ENCODE measurements at places on chromosomes 3 and 15. TPM values are rescaled to one million over a fixed set of nuclear protein-coding genes. Genes with fewer than 3 reads are reported as not detected.

- no peak overlapping the region for H3K4me3 ChIP-seq
Measured at GRCh38 chr3:139935866-139936817, 1.2 kb downstream of the CLSTN2 start.

GRCh38 chr3:49882166-49882565, 12.5 kb upstream of the CAMKV start:
- no peaks in the 10 kb centered on the region for H3K27me3 ChIP-seq
- DNase-seq = no peak
- no peaks in the 10 kb centered on the region for H3K4me1 ChIP-seq
- H3K27ac ChIP-seq = no peak overlapping the region

The ARL14 gene
- not detected for total RNA-seq

The PAQR5 gene
- total RNA-seq = 0.23 TPM

The TPRG1 gene
- 1.1 TPM for total RNA-seq

The SAMMSON gene
- total RNA-seq = not detected

GRCh38 chr3:35523838-35524237, 115.5 kb upstream of the ARPP21 start:
- no peaks in the 10 kb centered on the region for H3K4me1 ChIP-seq
- no peak for DNase-seq
- no peaks in the 10 kb centered on the region for H3K36me3 ChIP-seq
- H3K27ac ChIP-seq = no peak overlapping the region
- H3K27me3 ChIP-seq = peaks cover 3% of the 10 kb centered on the region

GRCh38 chr3:2976796-2977195, 133.4 kb downstream of the IL5RA start:
- no peaks in the 10 kb centered on the region for H3K36me3 ChIP-seq
- no peaks in the 10 kb centered on the region for H3K4me1 ChIP-seq
- H3K4me3 ChIP-seq = no peak overlapping the region

GRCh38 chr15:45333550-45333949, 44.8 kb downstream of the GATM start:
- no peak for DNase-seq
- no peak overlapping the region for H3K4me3 ChIP-seq
- peaks cover 4% of the 10 kb centered on the region for H3K27me3 ChIP-seq
- no peaks in the 10 kb centered on the region for H3K36me3 ChIP-seq
- no peak overlapping the region for H3K27ac ChIP-seq

DNA sequence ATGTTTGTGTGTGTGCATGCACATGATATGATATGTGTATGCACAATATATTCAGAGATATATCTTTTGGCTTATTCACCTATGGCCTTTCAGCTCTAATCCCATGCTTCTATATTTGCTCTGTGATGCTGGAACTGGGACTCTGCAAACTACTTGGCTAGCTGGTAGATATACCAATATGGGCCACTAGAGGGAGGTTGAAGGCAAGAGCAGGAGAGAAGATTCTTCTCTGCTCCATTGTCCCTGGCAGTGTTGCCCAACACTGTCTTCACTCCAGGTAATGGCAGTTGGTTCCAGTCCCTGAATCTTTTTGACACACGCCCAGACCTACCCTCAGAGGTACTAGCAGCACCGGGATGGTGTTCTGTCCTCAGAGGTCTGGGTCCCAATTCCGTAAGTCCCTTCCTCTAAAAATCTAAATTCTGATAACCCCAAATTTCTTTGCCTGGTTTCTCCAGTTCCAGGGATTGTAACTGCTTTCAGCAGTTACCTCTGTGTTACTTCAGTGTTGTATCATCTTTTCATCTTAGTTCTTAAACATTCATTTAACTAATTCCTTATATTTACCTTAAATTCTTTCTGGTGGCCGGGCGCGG, 44.7 kb downstream of the GTPBP8 start:
- peaks cover 2% of the 10 kb centered on the region for H3K4me1 ChIP-seq
- no peaks in the 10 kb centered on the region for H3K36me3 ChIP-seq
- no peak overlapping the region for H3K4me3 ChIP-seq

The ACTRT3 gene
- total RNA-seq = 1.7 TPM

- no peak overlapping the region for H3K4me3 ChIP-seq
- H3K4me1 ChIP-seq = no peaks in the 10 kb centered on the region
- no peak for DNase-seq
- no peaks in the 10 kb centered on the region for H3K27me3 ChIP-seq
- no peaks in the 10 kb centered on the region for H3K36me3 ChIP-seq
Measured at GRCh38 chr3:96039632-96040031, 774.8 kb upstream of the EPHA6 start.

- no peak overlapping the region for H3K27ac ChIP-seq
- H3K4me3 ChIP-seq = no peak overlapping the region
- DNase-seq = no peak
- no peaks in the 10 kb centered on the region for H3K4me1 ChIP-seq
- H3K27me3 ChIP-seq = no peaks in the 10 kb centered on the region
- H3K36me3 ChIP-seq = peaks cover 2% of the 10 kb centered on the region
Measured at GRCh38 chr15:24940236-24940635, 14.6 kb upstream of the SNRPN start.

GRCh38 chr3:107285197-107285596, 92.0 kb upstream of the CCDC54 start:
- H3K4me3 ChIP-seq = no peak overlapping the region
- DNase-seq = no peak
- no peaks in the 10 kb centered on the region for H3K4me1 ChIP-seq

The CPN2 gene
- total RNA-seq = not detected

DNA sequence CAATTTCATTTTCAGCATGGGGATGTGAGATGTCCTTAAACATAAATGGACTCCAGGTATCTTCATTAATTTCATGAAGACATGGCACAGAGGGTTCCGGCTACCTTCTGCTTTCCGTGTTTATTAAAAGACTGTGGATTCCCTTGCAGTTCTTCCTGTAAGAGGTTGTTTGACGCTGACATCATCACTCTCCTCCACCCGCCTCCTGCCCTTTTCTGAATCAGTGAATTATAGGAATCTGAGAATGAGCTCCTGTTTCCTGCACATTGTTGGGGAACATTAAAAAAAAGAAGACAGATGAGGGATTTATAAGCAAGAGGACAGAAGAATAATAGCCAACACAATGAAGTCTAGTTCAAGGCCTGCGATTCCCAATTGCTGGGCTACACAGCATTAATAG, 191.3 kb downstream of the LPP start:
- H3K4me1 ChIP-seq = peaks cover 20% of the 10 kb centered on the region
- no peak for DNase-seq
- no peak overlapping the region for H3K4me3 ChIP-seq
- H3K27me3 ChIP-seq = no peaks in the 10 kb centered on the region
- peaks cover 9% of the 10 kb centered on the region for H3K36me3 ChIP-seq

GRCh38 chr15:66292571-66293418, 573 bp upstream of the DIS3L start:
- peak overlapping the region; percentile 87 for H3K4me3 ChIP-seq
- H3K27me3 ChIP-seq = no peaks in the 10 kb centered on the region
- peak overlapping the region; percentile 93 for H3K27ac ChIP-seq
- H3K4me1 ChIP-seq = peaks cover 44% of the 10 kb centered on the region
- DNase-seq = no peak

GRCh38 chr15:85878828-85879225, 84.1 kb upstream of the KLHL25 start:
- no peak overlapping the region for H3K27ac ChIP-seq
- H3K4me1 ChIP-seq = no peaks in the 10 kb centered on the region
- DNase-seq = no peak
- peaks cover 40% of the 10 kb centered on the region for H3K27me3 ChIP-seq
- H3K36me3 ChIP-seq = no peaks in the 10 kb centered on the region
- no peak overlapping the region for H3K4me3 ChIP-seq

- peaks cover 4% of the 10 kb centered on the region for H3K36me3 ChIP-seq
- H3K4me3 ChIP-seq = no peak overlapping the region
- no peak overlapping the region for H3K27ac ChIP-seq
- DNase-seq = no peak
- H3K4me1 ChIP-seq = no peaks in the 10 kb centered on the region
Measured at GRCh38 chr15:52540374-52541012, 11.8 kb upstream of the MYO5A start.

DNA sequence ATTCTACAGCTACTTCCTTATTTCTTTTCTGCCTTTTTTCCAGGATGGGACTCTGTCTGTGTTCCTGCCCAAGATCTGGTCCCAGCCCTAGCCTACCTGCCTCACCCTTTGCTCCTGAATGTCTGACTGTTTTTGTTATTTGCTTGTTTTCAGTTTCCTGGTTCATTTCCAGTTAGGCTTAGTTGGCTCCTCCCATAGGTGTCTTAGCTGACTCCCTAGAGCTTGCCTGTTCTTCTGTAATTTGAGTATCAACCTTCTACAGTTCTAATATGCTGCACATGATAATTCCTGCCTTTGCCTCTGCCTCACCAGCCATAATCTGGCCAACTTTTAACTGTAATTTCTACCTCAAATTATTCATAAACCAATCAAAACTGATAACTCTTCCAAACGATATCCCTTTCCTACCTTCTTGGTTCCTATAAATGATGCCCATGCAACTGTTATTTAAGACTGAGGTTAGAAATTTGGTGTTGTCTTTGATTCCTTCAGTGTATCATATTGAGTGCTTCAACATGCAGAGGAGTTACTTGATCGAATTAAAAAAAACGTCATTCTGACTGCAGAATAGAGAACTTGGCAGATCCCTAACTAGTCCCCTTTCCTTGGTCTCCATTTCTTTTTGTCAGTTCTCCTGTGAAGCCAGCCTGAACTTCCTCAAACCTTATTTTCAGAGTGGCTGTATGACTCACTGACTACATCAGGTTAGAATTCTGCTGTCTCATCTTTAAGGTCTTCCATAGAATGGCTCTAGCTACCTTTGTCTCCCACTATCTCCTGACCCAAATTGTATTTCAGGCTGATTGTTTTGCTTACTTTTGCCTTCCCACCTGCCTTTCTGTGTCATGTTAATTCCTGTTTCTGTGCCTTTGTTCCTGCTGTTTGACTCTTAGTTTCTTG, 8.4 kb downstream of the GOLM2 start:
- no peak for DNase-seq
- H3K27me3 ChIP-seq = no peaks in the 10 kb centered on the region
- H3K36me3 ChIP-seq = peaks cover 18% of the 10 kb centered on the region

DNA sequence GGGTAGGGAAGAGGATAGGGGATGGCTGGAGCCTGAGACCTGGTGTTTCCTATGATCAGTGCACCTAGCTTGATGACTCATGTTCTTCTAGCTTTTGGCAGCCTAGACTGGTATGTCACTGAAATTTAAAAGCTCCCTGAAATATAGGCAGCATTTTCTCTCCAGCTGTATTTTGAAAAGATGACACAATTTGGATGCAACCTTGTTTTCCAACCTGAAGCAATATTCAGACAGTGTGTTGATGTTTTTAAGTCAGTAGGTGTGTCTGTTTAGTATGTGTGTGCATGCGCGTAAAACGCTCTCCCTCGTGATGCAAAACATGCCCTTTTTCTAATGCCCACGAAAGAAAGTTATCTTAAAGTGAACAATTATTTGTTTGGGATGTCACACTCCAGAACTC, 58.5 kb downstream of the RPL22L1 start:
- DNase-seq = no peak
- no peaks in the 10 kb centered on the region for H3K36me3 ChIP-seq
- H3K4me3 ChIP-seq = no peak overlapping the region
- H3K27me3 ChIP-seq = no peaks in the 10 kb centered on the region

The TF gene
- 0.02 TPM for total RNA-seq

DNA sequence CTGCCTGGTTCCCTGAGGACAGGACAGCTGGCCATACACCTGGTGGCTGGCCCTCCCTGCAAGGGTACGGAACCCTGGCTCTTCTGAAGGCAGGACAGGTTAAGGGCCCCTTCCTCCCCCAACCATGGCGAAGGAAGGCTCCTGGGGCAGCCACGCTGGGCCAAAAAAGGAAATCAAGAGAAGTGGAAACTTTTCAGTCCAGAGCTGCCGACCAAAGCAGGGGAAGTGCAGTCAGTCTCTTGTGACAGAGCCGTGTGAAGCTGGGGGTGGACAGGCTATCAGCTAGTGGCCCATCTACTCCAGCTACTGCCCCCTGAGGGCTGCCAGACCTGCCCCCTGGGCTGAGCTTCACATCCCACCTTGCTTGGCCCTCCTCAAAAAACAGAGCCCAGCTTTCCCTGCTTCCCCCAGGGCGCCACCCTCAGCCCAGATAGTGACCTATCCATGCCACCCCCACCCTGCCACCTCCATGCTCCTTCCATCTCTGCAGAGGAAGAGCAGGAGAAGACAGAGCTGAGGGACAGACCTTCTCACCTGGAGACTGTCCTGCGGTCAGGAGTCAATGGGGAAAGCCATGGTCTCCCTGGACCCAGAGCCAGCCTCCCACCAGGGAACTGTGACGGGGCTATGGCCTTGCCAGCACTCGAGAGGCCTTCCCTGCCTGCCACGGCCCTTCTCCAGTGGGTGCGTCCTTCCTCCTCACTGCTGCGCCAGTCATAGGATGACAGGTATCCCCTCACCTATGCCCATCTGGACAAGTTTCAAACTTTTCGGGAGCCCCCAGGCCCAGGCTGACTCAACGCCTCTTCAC, 4.6 kb downstream of the SEMA7A start:
- H3K36me3 ChIP-seq = peaks cover 59% of the 10 kb centered on the region
- peaks cover 68% of the 10 kb centered on the region for H3K4me1 ChIP-seq
- H3K27ac ChIP-seq = peak overlapping the region; percentile 88
- DNase-seq = no peak
- no peaks in the 10 kb centered on the region for H3K27me3 ChIP-seq
- peak overlapping the region; percentile 94 for H3K4me3 ChIP-seq

DNA sequence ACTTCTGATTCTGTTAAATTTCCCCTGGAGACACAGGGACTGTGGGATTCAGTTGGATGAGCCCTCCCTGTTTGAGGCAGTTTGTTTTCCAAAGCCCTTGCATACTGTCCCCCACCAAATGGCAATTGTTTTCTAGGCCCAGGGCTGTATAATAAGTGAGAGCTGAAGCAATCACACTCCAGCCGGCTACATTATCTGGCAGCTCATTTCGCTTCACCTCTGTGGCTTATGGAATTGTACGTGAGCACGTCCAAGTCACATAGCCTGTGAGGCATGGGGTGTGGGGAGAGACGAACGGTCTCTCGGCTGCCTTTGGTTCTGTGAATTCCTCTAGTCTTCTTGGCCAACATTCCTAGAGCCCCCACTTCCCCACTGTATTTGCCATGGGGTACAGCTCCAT, 10.7 kb downstream of the RBP2 start:
- no peaks in the 10 kb centered on the region for H3K27me3 ChIP-seq
- DNase-seq = no peak
- H3K27ac ChIP-seq = no peak overlapping the region
- no peaks in the 10 kb centered on the region for H3K4me1 ChIP-seq
- H3K36me3 ChIP-seq = no peaks in the 10 kb centered on the region

DNA sequence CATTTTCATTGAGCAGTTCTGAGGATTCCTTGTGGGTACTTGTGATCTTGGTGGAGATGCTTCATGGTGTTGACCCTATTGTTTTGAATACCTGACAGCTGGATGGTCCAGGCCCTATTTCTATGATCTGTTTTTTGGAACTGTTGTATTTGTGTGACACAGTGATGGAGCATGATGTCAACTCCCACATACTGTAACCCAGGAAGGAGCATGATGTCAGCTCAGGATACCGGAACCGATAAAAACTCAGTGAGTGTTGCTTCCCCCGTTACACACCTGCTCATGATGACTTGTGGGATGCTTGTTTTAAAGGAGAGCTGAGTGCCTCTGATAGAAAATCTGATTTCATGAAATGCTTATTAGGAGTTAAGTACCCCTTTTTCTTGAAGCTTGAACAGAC, 45.1 kb downstream of the ZBTB38 start:
- H3K4me3 ChIP-seq = peak overlapping the region; percentile 81
- DNase-seq = no peak
- peaks cover 71% of the 10 kb centered on the region for H3K4me1 ChIP-seq
- no peaks in the 10 kb centered on the region for H3K27me3 ChIP-seq
- peaks cover 21% of the 10 kb centered on the region for H3K36me3 ChIP-seq
- peak overlapping the region; percentile 98 for H3K27ac ChIP-seq
